Fibroblast of lung (primary cell): ENCODE measurements at places on chromosomes 1 and 21. TPM values are rescaled to one million over a fixed set of nuclear protein-coding genes. Genes with fewer than 3 reads are reported as not detected.

- no peak overlapping the region for H3K27ac ChIP-seq
- H3K27me3 ChIP-seq = no peaks in the 10 kb centered on the region
- no peaks in the 10 kb centered on the region for H3K4me1 ChIP-seq
- DNase-seq = no peak
- no peak overlapping the region for H3K4me3 ChIP-seq
Measured at GRCh38 chr1:3018576-3018975, 2.7 kb upstream of the ACTRT2 start.

GRCh38 chr1:165152727-165153126, 203.8 kb downstream of the LMX1A start:
- no peaks in the 10 kb centered on the region for H3K36me3 ChIP-seq
- no peak for DNase-seq
- H3K4me3 ChIP-seq = no peak overlapping the region

GRCh38 chr1:116733476-116734365, 20.5 kb upstream of the CD2 start:
- no peaks in the 10 kb centered on the region for H3K4me1 ChIP-seq
- H3K4me3 ChIP-seq = no peak overlapping the region
- DNase-seq = no peak

GRCh38 chr1:74593887-74594866, 79.4 kb downstream of the ERICH3 start:
- no peak overlapping the region for H3K27ac ChIP-seq
- no peaks in the 10 kb centered on the region for H3K4me1 ChIP-seq
- H3K36me3 ChIP-seq = no peaks in the 10 kb centered on the region
- no peaks in the 10 kb centered on the region for H3K27me3 ChIP-seq
- no peak overlapping the region for H3K4me3 ChIP-seq

- no peaks in the 10 kb centered on the region for H3K36me3 ChIP-seq
- no peak overlapping the region for H3K4me3 ChIP-seq
- no peaks in the 10 kb centered on the region for H3K27me3 ChIP-seq
- H3K4me1 ChIP-seq = no peaks in the 10 kb centered on the region
- DNase-seq = no peak
- no peak overlapping the region for H3K27ac ChIP-seq
Measured at GRCh38 chr1:217554849-217555248, 76.0 kb downstream of the GPATCH2 start.

GRCh38 chr1:3799976-3800685, 3.8 kb upstream of the LRRC47 start:
- peaks cover 1% of the 10 kb centered on the region for H3K4me1 ChIP-seq
- H3K27ac ChIP-seq = no peak overlapping the region
- no peak overlapping the region for H3K4me3 ChIP-seq

GRCh38 chr1:112840631-112841624, 115.1 kb downstream of the SLC16A1 start:
- no peak overlapping the region for H3K4me3 ChIP-seq
- H3K27ac ChIP-seq = no peak overlapping the region
- no peaks in the 10 kb centered on the region for H3K4me1 ChIP-seq
- H3K36me3 ChIP-seq = no peaks in the 10 kb centered on the region
- peak; percentile 25 for DNase-seq

DNA sequence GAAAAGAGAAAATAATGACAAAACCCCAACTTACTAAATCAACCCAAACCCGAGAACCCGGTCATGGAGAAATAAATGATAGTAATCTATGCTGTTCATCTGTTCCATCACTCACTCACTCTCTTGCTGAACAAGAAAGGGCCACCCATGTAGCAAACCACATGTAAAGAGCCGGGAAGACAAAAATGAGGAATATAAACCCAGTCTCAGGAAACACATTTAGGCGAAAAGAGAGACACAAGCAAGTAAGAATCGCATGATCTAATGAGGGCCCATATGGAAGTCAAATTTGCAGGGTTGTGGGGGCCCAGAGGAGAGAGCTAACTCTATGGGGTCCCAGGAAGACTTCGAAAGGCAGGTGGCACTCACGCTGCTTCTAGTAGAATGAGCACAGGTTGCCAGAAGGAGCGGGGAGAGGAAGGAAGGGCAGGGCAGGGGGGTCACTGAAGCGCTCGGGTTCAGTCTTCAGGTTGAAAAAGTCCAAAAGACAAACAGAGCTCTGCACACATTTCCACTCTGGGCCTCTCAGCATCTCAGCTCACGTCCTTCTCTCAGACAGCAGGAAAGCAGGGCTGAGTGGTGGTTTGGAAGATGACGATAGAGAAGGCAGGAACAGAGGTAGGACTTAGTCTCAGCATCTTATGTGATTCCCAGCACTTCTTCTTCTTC, 142.9 kb upstream of the KRTAP19-8 start:
- H3K4me1 ChIP-seq = no peaks in the 10 kb centered on the region
- no peaks in the 10 kb centered on the region for H3K36me3 ChIP-seq
- no peak overlapping the region for H3K4me3 ChIP-seq
- H3K27ac ChIP-seq = no peak overlapping the region
- no peaks in the 10 kb centered on the region for H3K27me3 ChIP-seq
- DNase-seq = no peak

- H3K27ac ChIP-seq = no peak overlapping the region
- no peaks in the 10 kb centered on the region for H3K36me3 ChIP-seq
- no peaks in the 10 kb centered on the region for H3K27me3 ChIP-seq
Measured at GRCh38 chr1:22914633-22915217, 57.9 kb downstream of the LACTBL1 start.

GRCh38 chr1:178407655-178408054, 89.1 kb downstream of the CLEC20A start:
- DNase-seq = peak; percentile 41
- H3K27me3 ChIP-seq = no peaks in the 10 kb centered on the region
- H3K4me3 ChIP-seq = no peak overlapping the region

- no peak for DNase-seq
- H3K4me1 ChIP-seq = no peaks in the 10 kb centered on the region
- H3K36me3 ChIP-seq = no peaks in the 10 kb centered on the region
- peaks cover 13% of the 10 kb centered on the region for H3K27me3 ChIP-seq
- no peak overlapping the region for H3K4me3 ChIP-seq
- no peak overlapping the region for H3K27ac ChIP-seq
Measured at GRCh38 chr21:44701541-44701940, 4.6 kb downstream of the KRTAP10-12 start.

GRCh38 chr1:209652873-209653401, 712 bp upstream of the LAMB3 start:
- no peak overlapping the region for H3K27ac ChIP-seq
- no peaks in the 10 kb centered on the region for H3K27me3 ChIP-seq
- peaks cover 25% of the 10 kb centered on the region for H3K4me1 ChIP-seq
- H3K36me3 ChIP-seq = no peaks in the 10 kb centered on the region

GRCh38 chr1:228008391-228009115, 1.8 kb downstream of the WNT3A start:
- DNase-seq = no peak
- H3K4me3 ChIP-seq = no peak overlapping the region
- H3K27me3 ChIP-seq = peaks cover 37% of the 10 kb centered on the region
- no peaks in the 10 kb centered on the region for H3K4me1 ChIP-seq
- H3K27ac ChIP-seq = no peak overlapping the region

- H3K27ac ChIP-seq = no peak overlapping the region
- no peak overlapping the region for H3K4me3 ChIP-seq
- DNase-seq = peak; percentile 32
Measured at GRCh38 chr1:26537951-26538352, 8.4 kb downstream of the RPS6KA1 start.

DNA sequence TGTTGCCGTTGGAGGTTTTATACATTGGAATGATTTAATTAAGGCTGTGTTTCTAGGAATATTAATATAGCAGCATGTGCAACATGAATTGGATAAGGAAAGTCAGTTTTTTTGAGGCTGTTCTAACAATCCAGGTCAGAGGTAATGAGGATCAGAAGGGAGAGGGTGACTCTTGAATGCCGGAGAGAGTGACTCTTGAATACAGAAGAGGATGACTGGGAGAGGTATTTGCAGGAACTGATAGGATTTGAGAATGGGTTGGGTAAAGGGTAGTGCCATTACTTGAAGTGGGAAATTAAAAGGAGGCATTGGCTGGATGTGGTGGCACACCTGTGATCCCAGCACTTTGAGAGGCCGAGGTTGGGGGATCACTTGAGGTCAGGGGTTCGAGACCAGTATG, 55.6 kb upstream of the MACF1 start:
- no peaks in the 10 kb centered on the region for H3K36me3 ChIP-seq
- H3K27ac ChIP-seq = no peak overlapping the region
- H3K27me3 ChIP-seq = no peaks in the 10 kb centered on the region

DNA sequence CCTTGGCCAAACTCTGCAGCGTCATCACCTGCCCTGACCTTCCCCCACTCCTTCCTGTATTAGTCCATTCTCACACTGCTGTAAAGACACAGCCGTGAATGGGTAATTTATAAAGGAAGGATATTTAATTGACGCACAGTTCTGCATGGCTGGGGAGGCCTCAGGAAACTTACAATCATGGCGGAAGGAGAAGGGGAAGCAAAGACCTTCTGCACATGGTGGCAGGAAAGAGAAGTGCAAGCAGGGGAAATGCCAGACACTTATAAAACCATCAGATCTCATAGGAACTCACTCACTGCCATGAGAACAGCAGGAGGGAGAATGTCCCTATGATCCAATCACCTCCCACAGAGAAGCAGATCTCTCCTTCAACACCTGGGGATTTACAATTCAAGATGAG, 408.5 kb downstream of the PTPRU start:
- H3K4me1 ChIP-seq = no peaks in the 10 kb centered on the region
- H3K27ac ChIP-seq = no peak overlapping the region
- no peaks in the 10 kb centered on the region for H3K27me3 ChIP-seq
- DNase-seq = no peak

DNA sequence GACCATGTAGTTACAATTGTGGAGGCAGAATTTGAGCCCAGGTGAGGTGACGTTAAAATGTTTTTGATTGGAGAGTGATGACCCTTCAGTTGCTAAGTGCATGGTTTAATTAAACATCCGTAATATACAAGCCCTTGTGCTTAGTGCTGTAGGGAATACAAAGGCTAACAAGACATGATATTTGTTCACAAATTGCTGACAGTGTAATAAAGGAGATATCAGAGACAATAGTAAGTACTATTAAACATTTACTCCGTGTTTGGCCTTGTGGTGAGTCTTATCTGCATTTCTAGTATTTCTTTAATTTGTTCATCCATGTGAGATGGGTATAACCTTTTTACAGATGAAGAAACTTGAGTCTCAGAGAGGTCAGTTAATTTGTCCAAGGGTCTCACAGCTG, 37.9 kb downstream of the RLF start:
- no peak overlapping the region for H3K27ac ChIP-seq
- no peaks in the 10 kb centered on the region for H3K4me1 ChIP-seq
- no peaks in the 10 kb centered on the region for H3K27me3 ChIP-seq
- no peak for DNase-seq
- H3K4me3 ChIP-seq = no peak overlapping the region
- H3K36me3 ChIP-seq = peaks cover 2% of the 10 kb centered on the region

DNA sequence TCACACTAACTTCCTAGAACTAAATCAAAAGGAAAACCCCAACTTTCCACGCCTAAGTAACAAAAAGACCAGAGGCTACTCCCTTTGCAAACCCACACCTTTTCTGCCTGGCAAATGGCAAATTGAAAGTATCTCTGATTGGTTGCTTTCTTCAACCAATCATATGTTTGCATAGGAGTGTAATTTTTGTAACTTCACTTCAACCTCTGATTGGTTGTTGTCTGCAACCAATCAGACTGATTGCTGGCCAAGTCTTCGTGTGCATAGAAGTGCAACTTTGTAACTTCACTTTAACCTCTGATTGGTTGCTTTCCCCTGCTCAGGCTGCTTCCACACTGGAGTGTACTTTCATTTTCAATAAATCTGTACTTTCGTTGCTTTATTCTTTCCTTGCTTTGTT, 36.9 kb upstream of the PADI2 start:
- no peak overlapping the region for H3K27ac ChIP-seq
- H3K36me3 ChIP-seq = no peaks in the 10 kb centered on the region
- H3K4me1 ChIP-seq = no peaks in the 10 kb centered on the region
- no peaks in the 10 kb centered on the region for H3K27me3 ChIP-seq
- DNase-seq = peak; percentile 44

DNA sequence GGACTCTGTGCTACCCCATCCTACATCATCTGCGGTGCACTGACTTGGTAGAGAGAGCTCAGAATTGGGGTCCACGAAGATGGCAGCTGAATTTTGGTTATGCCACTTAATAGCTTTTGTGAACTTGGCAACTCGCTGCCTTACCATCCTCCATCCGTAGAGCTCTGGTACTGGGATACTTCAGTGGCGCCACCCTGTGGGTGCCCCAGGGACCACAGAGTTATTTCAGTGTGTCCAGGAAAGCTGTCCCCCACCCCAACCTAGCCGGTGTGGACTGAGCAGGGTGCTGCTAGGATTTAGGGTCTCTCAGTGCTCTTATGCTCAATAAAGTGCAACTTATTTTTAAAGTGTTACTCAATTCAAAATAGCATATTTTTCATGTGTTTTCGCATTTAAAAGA, 9.0 kb upstream of the USF1 start:
- H3K4me3 ChIP-seq = no peak overlapping the region
- H3K36me3 ChIP-seq = no peaks in the 10 kb centered on the region
- no peak for DNase-seq

GRCh38 chr21:39065917-39066316, 117.3 kb downstream of the PSMG1 start:
- H3K4me1 ChIP-seq = no peaks in the 10 kb centered on the region
- H3K27ac ChIP-seq = no peak overlapping the region
- H3K27me3 ChIP-seq = no peaks in the 10 kb centered on the region
- no peak overlapping the region for H3K4me3 ChIP-seq
- no peak for DNase-seq
- no peaks in the 10 kb centered on the region for H3K36me3 ChIP-seq

- H3K4me3 ChIP-seq = no peak overlapping the region
- H3K27me3 ChIP-seq = no peaks in the 10 kb centered on the region
- no peak overlapping the region for H3K27ac ChIP-seq
- no peaks in the 10 kb centered on the region for H3K4me1 ChIP-seq
- no peaks in the 10 kb centered on the region for H3K36me3 ChIP-seq
Measured at GRCh38 chr1:160577671-160578070, 1.6 kb downstream of the CD84 start.

- no peak overlapping the region for H3K4me3 ChIP-seq
- no peak overlapping the region for H3K27ac ChIP-seq
- DNase-seq = no peak
- H3K4me1 ChIP-seq = no peaks in the 10 kb centered on the region
Measured at GRCh38 chr1:186735463-186735862, 55.2 kb upstream of the PTGS2 start.

The C8B gene
- not detected in 2 replicates for total RNA-seq

The LIN9 gene
- 2.8 TPM in 2 replicates for total RNA-seq

The PKLR gene
- not detected in 2 replicates for total RNA-seq

The LPAR3 gene
- 3.3 and 7.6 TPM in 2 replicates for total RNA-seq

The RGS16 gene
- total RNA-seq = 0.33 and 0.77 TPM in 2 replicates

The S100A9 gene
- not detected in 2 replicates for total RNA-seq

The ATP1A2 gene
- 1.8 and 32.9 TPM in 2 replicates for total RNA-seq

The NR1I3 gene
- total RNA-seq = not detected in 2 replicates

The ATP6V1G3 gene
- total RNA-seq = not detected in 2 replicates

The SLC45A1 gene
- 2.3 and 2.6 TPM in 2 replicates for total RNA-seq

The REN gene
- total RNA-seq = 0.17 TPM in 1 of 2 replicates, not detected in the other

The KAZN gene
- 4.6 and 5.0 TPM in 2 replicates for total RNA-seq

The LEPROT gene
- 37.5 and 46.0 TPM in 2 replicates for total RNA-seq

The LEFTY2 gene
- under 0.01 TPM in 1 of 2 replicates, not detected in the other for total RNA-seq

The CCDC190 gene
- not detected in 2 replicates for total RNA-seq

The TMEM240 gene
- 4.9 and 5.4 TPM in 2 replicates for total RNA-seq

The LCE3E gene
- not detected in 2 replicates for total RNA-seq

The KCNH1 gene
- 0.17 and 0.26 TPM in 2 replicates for total RNA-seq

The USH2A gene
- under 0.01 TPM in 2 replicates for total RNA-seq

The SLFNL1 gene
- 0.51 and 0.66 TPM in 2 replicates for total RNA-seq

The MROH7 gene
- total RNA-seq = under 0.01 and 0.33 TPM in 2 replicates

The CAMK2N1 gene
- 44.2 and 79.9 TPM in 2 replicates for total RNA-seq

The CGN gene
- under 0.01 and 0.17 TPM in 2 replicates for total RNA-seq

The FYB2 gene
- total RNA-seq = not detected in 2 replicates
